Daoy (cell line): ENCODE measurements at places on chromosomes 1 and 21. TPM values are rescaled to one million over a fixed set of nuclear protein-coding genes. Genes with fewer than 3 reads are reported as not detected.

The ACAP3 gene
- total RNA-seq: 17.5 and 19.3 TPM in 2 replicates

The CCDC30 gene
- 0.15 and 0.34 TPM in 2 replicates for total RNA-seq

The CD1E gene
- not detected in 2 replicates for total RNA-seq

The SLC25A34 gene
- total RNA-seq: 0.39 and 0.40 TPM in 2 replicates

The TRIM45 gene
- total RNA-seq: 3.4 and 7.6 TPM in 2 replicates

GRCh38 chr1:78387871-78388270 lies 102.9 kb upstream of the PTGFR start:
- DNase-seq: no peak

DNA sequence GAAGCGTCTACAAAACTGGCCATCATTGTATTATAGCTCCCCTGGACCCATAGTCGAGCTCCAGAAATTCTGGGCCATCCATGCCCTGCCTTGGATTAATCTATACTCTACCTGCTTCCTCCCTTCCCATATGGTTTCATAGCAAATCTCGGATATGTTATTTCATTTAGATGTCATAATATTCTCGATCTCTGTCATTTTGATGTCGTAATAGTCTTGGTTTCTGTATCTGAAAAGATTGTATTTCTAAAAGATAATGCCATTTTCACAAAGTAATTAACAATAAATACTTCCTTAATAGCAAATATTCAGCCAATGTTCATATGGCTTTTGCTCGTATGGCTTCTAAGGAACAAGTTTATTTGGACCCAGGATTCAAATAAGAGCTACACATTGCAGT lies 35.1 kb downstream of the DIP2A start:
- DNase-seq: no peak

DNA sequence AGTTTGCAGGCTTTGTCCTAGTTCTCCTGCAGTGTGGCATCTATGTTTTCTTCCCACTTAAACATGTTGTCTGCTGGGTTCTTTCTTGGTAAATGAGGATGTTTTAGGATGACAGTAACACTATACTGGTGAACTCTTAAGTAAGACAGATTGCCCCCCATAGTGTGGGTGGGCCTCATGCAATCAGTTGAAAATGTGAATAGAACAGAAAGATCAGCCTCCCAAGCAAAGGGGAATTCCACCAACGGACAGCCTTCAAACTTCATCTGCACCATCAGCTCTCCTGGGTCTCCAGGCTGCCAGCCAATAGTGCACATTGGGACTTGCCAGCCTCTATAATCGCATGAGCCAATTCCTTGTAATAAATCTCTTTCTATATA lies 10.7 kb upstream of the TARBP1 start:
- DNase-seq: no peak

DNA sequence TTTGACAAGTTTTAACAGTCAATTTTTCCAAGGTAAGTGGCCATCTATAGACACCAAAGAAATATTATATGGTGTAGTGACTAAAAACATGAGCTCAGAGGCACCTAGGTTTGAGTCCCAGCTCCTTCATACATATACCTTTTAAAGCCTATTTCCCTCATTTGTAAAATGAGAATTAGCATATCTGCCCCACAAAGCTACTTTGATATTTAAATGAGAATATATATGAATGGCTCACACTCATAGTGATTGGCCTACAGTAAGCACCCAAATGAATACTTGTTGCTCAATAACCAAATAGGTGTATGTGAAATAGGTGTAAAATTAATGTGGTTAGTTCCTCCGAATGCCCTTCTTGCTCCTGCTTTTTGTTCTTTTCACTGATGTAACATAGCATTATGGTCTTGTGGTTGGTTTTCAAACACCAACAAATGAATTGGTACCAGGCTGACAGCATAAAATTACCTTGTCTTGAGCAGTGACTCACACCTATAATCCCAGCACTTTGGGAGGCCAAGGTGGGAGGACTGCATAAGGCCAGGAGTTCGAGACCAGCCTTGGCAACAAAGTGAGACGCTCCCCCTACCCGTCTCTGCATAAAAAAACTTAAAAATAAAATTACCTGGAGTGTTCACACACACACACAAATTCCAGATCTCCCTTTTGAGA lies 25.3 kb downstream of the CNIH4 start:
- peak; percentile 6 for DNase-seq

DNA sequence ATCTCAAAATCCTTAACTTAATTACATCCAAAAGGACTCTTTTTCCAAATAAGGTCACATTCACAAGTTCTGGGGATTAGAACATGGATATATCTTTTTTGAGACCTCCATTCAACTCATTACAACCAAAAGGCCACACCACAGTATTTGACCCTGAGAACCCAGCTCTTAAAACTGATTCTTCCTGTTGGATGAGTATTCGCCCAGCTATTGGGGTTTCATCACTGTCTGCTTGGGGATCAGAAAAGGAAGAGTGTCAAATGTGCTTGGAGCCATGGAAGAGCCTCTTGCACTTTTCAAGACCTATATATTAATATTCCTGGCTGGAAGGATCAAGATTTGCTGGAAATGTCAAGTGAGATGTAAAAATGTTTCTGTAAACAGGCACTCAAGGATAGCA lies 5.4 kb upstream of the TINAGL1 start:
- DNase-seq: no peak

DNA sequence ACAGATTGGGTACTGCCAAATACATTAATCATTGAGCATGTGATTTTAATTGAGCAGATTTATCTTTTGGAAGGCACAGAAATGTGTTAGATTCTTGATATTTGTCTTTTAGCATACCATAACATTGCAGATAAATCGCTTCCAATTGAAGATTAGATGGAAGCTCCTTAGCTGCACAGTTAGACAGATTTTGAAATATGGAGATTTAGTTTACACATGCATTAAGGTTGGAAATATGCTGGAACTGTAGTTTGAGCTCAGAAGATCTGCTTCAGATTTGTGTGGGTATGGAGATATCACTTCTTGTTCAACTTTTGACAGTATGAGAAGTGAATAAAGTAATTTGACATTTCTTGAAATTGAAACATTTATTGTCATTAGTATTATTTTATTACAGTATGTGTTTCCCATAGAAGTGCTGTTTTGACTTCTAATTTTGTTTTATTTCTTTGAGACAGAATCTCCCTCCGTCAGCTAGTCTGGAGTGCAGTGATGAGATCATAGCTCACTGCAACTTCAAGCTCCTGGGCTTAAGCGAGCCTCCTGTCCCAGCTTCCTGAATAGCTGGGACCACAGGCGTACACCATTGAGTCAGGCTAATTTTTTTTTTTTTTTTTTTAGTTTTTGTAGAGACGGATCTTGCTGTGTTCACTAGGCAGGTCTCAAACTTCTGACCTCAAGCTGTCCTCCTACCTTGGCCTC lies 29.1 kb downstream of the THRAP3 start:
- peak; percentile 19 for DNase-seq

DNA sequence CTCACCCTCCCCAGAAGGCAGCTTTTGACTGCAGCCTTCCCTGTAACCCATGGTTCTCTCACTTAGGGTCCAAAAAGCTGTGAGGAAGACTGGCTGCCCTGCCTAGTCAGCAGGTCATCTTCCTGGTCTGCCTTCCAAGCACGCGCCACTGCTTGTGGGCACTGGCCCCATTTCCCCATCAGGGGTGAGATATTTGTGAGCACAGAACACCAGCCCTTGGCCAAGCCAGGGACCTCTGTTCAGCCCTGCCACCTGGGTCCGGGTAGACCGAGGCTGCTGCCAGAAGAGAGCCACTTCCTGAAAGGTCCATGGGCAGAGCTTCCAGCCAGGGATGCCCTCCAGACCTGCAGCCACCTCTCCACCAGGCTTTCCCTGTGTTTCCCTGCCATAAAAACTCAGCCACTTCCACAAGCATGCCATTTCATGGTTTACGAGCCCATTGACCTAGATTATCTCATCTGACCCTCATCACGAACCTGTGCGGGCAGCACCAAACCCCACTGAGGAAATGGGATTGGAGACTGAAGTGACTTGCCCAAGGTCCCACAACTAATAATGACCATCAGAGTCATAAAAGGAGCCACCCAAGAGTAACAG lies 40.5 kb downstream of the GLIS1 start:
- DNase-seq: no peak

DNA sequence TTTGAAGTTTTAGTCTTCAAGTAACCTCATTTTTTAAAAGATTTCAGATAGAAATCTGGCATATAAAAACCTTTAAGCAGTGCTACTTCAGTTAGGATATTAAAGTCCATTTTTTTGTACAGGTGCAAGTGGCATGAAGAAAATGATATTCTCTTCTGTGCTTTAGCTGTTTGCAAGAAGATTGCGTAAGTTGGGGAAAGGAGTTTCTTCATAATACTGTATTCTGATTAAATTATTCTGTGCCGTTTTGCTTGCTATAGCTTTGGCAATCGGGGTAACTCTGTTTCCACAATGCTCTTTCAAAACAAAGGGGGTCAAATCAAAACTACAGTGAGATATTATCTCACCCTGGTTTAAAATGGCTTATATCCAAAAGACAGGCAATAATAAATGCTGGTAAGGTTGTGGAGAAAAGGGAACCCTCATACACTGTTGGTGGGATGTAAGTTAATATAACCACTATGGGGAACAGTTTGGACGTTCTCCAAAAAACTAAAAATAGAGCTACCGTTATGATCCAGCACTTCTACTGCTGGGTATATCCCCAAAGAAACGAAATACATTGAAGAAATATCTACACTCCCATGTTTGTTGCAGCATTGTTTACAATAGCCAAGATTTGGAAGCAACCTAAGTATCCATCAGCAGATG lies 27.1 kb downstream of the MAEL start:
- no peak for DNase-seq

DNA sequence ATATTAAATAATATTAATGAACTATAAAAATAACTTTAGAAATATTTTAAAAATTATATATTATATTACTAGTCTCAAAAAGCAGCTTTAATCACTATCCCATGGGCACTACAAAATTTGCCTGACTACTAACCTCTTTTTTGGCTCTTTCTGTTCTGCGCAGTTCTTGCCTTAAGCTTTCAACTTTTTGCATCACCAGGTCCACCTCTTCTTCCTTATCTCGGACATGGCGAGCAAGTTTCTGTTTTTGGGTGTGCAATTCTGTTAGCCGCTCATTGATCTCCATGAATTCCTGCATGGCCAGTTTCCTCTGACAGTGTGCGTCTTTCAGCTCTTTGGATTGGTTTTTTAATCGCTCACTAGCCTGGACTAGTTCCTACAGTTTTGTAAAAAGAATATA lies 172.4 kb downstream of the COQ8A start:
- no peak for DNase-seq

DNA sequence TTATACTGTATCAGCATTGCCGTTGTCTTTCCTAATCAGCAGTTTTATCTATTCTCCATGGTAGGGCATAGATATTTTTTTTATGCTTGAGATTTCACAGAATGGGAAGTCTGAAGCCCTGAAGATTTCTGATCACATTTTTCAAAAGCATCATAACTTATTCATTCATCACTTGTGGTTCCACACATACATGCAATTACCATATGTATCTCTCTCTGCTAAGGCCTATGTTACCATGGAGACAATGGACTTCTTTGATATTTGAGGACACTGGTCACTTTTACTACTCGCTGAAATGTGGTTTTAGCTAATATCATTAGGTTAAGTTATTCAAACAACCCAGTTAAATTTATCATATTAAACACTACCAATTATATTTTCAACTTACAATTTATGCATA lies 1827.0 kb downstream of the MRPL39 start:
- DNase-seq: no peak

- DNase-seq: no peak
These were observed 17.1 kb downstream of the ABCG1 start for GRCh38 chr21:42236014-42236413.

DNA sequence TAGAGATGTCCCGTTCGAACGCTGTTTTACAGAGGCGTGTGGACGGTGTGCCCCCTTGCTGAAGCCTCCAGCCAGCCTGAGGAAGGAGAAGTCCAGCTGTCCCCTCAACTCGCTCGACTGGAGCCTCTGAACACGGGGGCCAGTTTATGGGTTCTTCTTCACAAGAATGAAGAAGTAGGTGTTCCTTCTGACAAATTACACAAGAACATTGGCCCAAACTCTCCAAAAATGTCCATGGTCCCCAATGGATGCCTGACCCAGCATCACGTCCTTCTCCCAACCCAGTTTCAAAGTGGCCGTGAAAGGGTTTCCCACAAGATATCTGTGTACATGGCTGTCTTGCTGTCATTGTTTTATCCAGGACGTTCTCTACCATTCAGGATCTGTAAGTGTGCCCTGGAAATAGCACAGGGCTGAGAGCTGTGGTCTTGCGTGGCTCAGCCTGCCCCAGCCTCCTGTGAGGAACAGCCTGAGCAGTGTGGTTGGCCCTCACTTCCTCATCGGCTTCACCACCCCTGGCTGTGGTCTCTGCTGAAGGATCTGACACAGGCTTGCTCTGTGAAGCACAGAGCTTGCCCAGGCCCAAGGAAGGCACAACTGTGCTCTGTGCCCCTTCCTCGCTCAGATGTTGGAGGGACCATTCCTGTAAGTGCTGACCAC lies 1.0 kb upstream of the S100B start:
- no peak for DNase-seq

DNA sequence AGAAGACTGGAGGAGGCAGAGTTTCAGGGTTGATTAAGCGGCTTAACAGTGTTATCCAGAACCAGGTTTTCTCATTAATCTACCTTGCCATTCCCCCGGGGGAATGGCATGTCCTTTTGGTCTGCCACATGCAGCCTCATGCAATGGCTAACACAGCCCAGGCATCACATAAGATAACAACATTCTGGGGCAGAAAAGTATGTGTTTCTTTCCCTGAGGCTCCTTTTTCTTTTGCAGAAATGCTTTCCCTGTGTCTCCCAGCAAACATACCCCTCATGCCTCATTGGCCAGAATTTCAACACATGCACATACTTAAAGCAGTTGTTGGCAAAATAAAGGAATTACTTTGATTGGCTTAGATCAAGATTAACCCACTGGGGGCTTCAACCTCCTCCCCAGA lies 98.6 kb downstream of the OMA1 start:
- no peak for DNase-seq
